ENCODE measurements at places on chromosomes 11 and 22.

GRCh38 chr11:101817581-101817980, 97.2 kb upstream of the CEP126 start:
- DNase-seq = no peak

- DNase-seq = no peak
These were observed 519.6 kb downstream of the NTM start for GRCh38 chr11:131889760-131890581.

- DNase-seq = no peak
These were observed 10.4 kb downstream of the ANO5 start for GRCh38 chr11:22203281-22203680.

DNA sequence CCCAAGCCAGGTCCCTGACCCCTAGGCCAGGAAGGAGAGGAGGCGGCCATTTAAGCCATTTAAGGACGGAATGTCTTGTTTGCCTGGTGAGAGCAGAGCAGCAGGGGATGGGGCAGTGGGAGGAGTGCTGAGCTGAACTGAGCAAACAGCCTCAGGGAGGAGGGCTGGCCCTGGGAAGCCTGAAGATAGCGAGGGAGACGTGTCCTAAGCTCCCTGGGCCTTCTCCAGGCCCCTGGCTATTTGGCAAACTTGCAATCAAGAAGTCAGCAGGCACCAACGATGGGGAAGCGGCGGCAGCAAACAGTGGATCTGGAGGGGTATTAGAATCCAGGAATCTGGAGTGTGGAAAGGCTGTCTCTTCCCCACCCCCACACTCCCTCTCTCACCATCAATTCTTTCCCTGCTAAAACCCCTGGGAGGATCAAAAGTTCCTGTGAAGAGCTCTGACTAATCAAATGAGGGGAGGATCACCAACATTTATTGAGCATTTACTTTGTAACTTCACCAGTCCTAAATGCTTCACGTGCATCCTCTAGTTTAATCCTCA, 8.8 kb downstream of the BCL9L start:
- no peak for DNase-seq

DNA sequence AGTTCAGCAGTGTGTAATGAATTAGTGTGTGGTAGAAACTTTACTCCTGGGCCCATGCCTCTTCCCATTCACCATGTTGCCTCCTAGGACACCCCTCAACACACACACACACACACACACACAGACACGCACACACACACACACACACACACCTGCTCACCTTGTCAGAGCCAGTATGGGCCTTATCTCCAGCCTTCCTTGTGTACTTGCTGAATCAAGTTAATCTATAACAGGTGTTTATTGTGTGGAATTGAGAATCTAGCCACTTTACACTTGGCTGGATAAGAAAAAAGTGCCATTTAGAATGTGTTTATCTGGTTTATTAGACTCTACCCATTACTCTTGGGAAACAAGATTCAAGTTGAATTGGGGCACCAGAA, 14.5 kb upstream of the ZDHHC13 start:
- no peak for DNase-seq

GRCh38 chr11:27208846-27209245, 154.2 kb downstream of the CCDC34 start:
- no peak for DNase-seq

DNA sequence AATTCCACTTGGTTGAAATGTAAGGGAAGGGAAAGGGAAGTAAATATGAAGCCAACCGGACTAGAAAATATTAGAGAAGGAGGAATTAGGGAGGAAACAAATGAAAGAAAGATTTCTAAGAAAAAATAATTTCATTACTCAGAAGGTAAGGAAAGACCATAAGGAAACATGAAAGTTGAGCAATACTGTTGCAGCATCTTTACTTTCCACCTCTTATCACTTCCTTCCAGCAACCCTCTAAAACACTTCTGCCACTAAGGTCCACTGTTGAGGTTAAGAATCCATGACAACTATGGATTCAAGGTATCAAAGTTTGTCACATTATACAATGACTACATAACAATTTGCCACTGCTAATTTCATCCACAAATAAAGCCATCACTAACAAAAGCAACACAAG, 308.6 kb downstream of the DLG2 start:
- no peak for DNase-seq

DNA sequence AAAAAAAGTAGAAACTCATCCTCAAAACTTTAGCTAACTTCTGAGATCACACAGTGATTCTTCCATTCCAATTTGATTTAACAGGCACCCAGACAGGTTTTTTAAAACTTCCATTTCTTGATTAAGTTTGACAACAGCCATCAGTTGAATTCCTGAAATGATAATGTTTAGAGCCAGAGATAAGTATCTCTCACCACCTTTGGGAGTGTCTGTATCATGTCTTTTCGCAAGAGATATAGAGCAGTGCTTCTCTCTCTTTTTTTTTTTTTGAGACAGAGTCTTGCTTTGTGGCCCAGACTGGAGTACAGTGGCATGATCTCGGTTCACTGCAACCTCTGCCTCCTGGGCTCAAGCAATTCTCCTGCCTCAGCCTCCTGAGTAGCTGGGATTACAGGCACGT, 41.7 kb upstream of the BMAL1 start:
- DNase-seq = no peak

DNA sequence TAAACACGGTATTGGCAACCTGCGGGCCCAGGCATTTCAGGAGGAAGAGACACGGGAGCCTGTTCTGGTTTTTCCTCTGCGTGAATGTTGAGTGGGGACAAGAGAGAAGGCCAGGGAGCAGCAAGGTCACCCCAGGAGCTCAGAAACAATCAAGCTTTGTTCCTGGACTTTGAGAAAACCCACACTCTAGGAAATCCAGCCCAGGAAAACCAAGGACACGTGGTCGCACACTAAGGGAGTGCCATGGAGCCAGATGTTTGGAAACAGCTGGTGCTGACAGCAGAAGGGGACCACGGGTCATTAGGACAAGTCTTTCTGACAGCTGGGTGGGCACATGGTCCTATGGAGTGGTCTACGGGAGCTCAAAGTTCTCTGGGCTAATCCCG, 44.1 kb downstream of the MYH9 start:
- no peak for DNase-seq

- no peak for DNase-seq
These were observed at the start of gene SUSD2 for GRCh38 chr22:24181088-24181995. SUSD2 (plus strand) TSS chr22:24181487; CDS start chr22:24181520, 33 bp downstream.

DNA sequence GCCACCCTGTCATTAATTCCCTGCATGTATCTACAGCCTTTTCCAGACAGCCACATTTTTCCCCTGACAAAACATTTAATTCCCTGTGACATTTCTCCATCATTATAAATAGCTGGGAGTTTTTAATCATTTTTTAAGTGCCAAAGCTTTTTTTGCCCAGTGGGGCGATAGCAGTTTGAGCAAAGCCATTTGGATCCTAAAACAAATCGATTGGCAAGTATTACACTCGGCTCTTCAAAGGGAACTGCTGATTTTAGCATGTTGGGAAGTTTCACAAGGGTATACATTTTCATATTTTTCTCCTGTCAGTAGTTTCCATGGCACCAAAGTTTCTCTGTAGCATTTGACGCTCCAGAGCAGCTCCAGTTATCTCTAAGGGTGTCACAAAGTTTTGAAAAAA, 210.8 kb downstream of the HIPK3 start:
- no peak for DNase-seq

GRCh38 chr11:122202951-122203456, 87.0 kb upstream of the BLID start:
- DNase-seq = no peak

- no peak for DNase-seq
These were observed 106.1 kb upstream of the CLMP start for GRCh38 chr11:123301013-123301591.

- no peak for DNase-seq
These were observed 128.5 kb downstream of the ENTHD1 start for GRCh38 chr22:39765046-39765445.

DNA sequence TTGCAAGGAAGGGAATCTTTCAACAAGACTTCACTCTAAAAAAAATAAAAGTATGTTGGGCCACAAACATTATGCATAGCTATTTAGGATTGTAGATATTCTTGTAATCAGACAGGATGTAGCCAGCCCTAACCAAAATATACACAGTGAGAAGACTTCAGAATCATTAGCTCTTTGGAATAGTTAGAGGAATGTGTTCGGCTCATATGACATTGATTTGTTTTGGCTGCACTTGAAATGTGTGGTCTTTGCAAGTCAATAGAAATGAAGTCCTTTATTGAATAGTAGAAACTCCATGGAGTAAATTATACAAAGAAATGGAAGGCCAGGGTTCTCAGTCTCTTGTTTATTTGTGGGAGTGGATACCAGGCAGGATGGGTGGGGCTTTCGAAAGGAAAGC, 692.1 kb downstream of the NTM start:
- no peak for DNase-seq

- peak; percentile 47 for DNase-seq
These were observed 643 bp downstream of the TIGD3 start for GRCh38 chr11:65355013-65355775.

DNA sequence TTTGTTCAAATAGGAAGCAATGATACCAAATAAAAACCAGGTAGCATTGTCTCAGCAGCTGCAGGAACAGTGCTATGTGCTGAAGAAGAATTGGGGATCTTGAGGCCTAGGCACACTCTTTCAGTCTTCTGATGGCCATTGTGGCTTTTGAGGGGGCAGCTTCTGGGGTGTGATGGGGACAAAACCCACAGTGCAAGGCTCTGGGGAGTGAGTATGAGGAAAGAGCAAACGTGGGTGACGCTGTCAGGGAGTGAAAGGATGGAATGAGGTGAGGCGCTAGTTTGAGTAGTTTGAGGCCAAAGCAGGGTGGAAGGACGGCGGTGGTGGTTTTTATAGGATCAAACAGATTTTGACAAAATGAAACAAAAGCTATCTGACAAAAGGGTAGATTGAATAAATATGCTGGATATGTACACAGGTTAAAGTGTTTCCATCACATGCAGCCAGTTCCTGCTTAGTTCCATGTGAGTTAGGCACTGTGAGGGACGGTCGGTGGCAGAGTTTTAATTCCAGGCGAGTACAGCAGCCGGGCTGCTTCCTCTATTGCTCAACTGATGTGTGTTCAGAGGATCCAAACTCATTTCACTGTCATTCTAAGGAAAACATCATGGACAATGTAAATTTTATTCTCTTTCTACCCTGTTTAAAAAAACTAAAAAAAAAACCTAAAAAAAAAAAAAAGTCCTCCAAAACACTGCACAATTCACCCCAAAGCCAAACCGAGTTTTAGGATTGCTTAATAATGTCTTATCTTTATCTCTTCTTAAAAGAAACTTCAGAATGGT, 18.9 kb downstream of the ADAMTS15 start:
- DNase-seq = no peak

DNA sequence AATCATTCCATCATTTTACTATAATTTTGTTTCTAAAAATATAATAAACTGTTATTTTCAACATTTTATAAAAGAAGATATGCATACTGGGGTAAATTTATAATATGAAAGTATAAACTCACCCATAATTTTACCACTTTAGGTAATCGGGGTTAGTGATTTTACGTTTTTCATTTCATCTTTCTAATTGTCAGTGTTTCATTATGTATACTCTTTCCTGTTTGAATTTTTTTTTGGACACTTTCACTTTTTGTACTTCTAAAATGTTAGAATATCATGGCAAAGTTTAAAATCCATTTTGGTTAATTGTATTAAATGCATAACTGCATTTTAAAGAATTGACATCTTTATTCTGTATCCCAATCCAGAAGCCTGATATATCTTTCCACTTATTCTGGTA, 115.8 kb downstream of the METTL15 start:
- no peak for DNase-seq

DNA sequence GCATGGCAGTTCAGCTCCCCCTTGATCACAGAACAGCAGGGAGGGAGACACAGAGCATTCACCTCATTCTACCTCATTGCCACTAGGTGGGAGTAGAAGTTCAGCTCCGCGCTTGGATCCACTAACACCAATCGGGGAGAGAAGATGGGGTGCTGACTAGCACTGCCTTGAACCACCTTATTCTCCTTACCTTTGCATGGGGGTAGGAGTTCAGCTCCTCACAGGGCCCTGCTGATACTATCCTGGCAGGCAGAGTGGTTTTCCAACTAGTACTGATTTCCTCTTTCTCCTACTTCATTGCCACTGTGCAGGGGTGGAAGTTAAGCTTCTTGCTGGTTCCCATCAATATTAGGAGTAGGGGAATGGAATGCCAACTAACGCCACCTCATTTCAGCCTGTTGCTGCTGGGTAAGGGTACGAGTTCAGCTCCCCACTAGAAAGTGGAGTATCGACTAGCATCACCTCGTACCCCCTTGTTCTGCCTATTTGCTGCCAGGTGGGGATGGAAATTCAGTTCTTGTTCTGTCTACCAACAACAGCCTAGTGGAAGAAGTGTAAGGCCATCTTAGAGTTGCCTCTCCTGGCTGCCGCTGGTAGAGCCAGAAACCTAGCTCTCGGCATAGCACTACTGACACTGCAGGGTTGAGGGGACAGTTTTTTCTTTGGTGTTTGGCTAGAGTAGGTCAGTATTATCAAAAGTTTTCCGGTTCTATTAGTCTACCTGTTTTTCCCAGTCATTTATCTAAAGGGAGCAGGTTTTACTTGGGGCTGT, 550.9 kb upstream of the CCDC90B start:
- no peak for DNase-seq

GRCh38 chr11:55357560-55358184, 10.1 kb upstream of the OR4A15 start:
- DNase-seq = no peak

GRCh38 chr11:38460429-38460828, 1862.4 kb upstream of the RAG2 start:
- DNase-seq = no peak

DNA sequence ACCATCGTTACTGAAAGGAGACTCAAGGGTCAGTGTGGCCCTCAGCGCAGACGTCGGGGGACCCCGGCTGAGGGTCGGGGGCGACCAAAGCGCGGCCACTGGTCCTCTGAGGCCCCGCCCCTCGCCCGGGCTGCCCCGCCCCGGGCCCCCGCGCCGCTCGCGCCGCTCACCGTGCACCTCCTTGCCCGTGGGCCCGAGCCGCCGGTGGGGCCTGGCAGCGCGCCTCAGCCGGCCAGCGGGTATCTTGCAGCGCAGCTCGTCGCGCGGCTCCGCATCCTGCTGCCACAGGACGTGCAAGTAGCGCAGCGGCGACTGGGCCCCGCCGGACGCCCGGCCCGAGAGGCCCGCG, 419 bp downstream of the ANKRD54 start:
- DNase-seq = peak; percentile 20

GRCh38 chr11:67408437-67409200, 4.7 kb downstream of the TBC1D10C start:
- no peak for DNase-seq

- no peak for DNase-seq
These were observed 679.9 kb upstream of the CCDC179 start for GRCh38 chr11:23540101-23540561.

DNA sequence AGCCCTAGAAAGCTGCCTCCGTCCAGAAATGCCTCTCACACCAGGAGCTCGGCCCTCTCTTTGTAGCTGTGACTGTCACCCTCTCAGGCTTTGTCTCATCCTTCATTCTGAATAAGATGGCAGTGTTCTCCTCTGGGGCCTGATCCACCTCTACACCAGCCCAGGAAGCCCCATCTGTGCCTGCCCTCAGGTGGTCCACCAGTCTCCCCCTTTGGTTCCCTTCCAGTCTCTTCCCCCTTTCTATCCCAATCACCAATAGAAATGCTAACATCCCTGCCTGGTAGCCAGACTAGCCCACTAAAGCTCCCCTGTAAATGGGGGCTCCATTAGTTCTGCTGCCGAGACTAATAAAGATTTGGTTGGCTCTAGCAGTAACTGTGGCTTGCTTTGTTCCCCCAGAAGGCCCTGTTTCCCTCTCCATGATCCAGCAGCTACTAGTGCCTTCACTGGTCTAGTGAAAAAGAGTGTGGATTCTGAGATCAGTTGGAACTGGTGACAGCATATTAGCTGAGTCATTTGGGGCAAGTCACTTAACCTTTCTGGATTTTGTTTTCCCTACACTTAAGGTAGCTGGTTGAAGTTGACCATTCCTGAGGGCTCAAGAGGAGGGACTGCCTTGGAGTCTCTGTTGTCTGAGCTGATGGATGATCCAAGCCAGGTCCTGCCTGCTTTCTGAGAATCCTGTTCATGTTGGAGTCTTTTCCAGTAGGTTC, 16.2 kb downstream of the PLEKHB1 start:
- DNase-seq = no peak
